ENCODE measurements at places on chromosomes 2 and 18. TPM values are rescaled to one million over a fixed set of nuclear protein-coding genes. Genes with fewer than 3 reads are reported as not detected.

GRCh38 chr18:2236232-2236631 is 335.1 kb downstream of the METTL4 start:
- no peak for DNase-seq

DNA sequence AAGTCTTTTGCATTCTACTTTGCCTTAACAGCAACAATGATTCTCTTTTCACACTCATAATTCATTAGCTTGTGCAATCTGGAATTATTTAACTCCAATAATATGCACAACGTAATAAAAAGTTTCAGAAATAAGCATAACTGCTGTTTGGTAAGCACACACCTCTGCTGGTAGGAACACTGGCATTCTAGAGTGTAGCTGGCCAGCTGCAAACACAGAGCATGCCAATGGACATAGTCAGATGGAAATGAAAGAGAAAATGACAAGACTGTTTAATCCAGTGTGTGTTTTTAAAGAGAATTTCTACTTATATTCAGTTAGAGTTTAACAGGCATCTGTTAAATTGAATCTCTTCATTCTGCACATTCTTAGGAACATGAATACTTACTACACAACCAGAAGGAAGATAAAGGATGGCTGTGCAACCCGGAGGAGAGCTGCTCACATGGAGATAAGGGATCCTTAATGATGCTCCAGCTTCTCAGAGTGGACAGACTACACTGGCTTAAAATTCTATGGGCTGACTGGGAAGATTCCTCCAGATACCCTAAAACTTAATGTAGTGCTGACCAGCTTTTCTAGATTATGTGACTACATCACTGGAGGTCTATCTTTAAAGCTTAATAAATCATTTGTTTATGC is 94.6 kb upstream of the CHAC2 start:
- DNase-seq: no peak

DNA sequence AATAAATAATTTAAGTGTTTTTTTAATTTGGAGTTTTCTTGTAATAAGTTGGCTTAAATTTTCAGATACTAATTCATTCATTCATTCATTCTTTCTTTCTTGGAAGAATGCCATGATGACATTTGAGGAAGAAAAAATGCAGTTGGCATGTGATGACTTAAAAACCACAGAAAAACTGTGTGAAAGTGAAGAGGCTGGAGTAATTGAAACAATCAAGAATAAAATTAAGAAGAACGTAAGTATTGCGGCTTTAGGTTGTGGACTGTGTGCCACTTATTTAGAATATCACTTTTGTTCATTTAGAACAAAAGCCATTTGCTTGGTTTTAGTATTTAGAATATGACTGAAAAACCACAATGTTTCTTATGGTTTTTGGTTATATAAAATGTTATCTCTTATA is 51.4 kb downstream of the TTC39C start:
- DNase-seq: no peak

Gene MC2R
- total RNA-seq: not detected

DNA sequence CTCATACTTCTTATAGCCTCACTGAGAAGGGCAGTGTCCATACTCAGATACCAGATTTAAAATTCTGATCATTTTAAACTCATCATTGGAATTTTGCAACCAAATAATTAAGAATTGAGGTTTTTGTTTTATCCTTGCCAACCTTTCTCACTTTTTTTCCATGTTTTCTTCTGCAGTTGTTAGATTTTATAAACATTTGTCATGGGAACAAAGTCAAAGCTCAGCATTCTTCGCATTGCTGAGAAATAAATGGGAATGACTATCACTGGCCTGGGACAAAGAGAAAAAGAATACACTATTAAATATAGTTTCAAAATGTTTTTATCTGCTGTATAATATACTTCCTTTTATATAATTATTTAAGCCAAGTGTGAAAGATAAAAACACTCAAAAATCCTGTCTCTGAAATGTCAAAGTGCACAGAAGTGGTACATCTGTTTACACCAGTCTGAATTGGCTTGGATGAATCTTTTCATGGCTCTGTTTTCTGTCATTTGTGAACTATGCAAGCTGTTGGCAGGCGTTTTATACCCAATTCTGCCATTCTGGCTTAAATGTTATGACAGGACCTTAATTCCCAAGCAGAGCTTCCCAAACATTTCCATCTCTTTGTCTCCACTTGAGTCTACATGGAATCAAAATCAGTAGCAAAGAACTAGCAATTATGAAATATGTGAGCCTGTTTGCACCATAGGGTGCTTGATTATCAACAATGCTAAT is 249.3 kb upstream of the SYT4 start:
- no peak for DNase-seq

DNA sequence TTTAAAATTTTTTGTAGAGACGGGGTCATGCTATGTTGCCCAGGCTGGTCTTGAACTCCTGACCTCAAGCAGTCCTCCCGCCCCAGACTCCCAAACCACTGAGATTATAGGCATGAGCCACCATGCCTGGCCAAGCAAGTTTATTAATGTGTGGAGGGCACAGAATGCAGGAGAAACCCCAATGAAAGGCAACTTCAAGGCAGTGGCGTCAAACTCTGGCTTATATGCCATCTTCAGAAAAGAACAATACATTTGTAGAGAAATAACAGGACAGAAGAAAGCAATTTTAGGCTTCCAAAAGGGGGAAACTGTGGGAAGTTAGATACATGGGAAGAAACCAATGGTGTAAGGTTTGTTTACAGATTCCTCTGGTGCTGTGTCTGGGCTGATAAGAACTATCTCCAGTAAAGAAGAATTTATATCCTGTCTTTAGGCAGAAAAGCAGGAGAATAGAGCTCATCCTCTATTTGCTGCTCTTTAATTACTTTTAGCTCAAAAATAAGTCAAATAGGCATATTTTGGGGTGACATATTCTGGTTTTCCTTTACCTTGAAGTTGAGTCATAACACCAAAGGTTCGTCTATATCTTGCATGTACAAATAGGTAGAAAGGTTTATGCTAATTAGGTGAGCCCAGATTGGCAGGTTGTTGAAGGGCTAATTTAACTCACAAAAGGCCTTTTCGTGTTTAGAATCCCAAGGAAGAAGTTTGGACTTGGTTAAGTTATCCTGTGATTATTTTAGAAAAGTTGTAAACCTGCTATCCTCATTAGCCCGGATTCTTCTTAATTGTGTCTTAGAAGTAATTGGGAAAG is 26.0 kb upstream of the TMEM214 start:
- no peak for DNase-seq

- DNase-seq: no peak
Observed at GRCh38 chr2:20322527-20323300, 27.9 kb downstream of the PUM2 start.

DNA sequence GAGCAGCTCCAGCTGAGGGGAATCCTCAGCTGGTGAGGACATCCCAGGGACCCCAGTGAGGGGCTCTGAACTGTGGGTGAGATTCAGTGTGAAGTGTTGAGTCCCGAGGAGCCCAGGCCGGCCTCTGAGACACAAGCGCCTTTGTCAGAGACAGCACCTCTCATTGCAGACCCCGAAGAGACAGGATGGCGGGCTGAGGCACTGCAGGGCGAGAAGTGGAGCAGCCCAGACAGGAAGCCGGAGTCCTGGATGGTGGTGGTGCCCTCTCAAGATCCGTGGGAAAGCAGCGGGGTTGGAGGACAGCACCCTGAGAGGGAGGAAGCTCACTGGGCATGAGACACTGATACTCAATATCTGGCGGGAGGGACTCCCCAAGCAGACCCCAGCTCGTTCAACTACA is 49.1 kb upstream of the ID2 start:
- peak; percentile 69 for DNase-seq

- no peak for DNase-seq
Observed at GRCh38 chr18:23585897-23586248, 433 bp downstream of the NPC1 start.

DNA sequence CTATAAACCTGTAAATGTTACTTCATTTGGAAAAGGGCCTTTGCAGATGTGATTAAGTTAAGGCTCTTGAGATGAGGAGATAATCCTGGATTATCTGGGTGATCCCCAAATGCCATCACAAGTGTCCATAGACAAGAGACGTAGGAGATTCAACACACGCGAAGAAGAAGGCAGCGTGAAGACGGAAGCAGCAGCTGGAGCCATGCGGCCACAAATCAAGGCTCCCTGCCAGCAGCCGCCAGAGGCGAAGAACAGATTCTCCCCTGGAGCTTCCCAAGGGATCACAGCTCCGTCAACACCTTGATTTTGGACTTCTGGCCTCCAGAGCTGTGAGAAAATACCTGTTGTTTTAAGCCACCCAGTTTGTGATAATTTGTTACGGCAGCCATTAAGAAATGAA is 11.0 kb upstream of the VAPA start:
- DNase-seq: no peak
